Mesothelial cell of epicardium (in vitro differentiated cells): ENCODE measurements at places on chromosomes 16 and 17. TPM values are rescaled to one million over a fixed set of nuclear protein-coding genes. Genes with fewer than 3 reads are reported as not detected.

DNA sequence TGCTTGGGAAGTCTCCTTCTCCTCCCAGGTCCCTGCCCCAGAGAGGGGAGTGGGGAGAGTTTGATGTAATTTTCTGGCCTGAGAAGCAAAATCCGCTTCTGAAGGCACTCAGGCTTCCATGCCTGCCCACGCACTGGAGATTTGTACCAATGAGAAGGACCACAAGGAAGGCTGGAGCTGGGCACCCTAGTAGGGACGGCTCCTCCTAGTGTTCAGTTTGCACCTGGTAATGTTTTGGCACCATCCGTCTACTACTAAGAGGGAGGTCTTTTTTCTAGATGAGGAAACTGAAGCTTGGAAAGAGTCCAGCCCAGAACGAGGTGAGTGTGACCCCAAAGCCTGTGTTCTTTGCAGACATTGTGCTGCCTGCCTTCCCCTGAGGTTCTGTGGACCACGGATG, 83.6 kb upstream of the NLRP1 start:
- H3K36me3 ChIP-seq: no peaks in the 10 kb centered on the region
- H3K4me3 ChIP-seq: no peak overlapping the region
- H3K27ac ChIP-seq: no peak overlapping the region
- H3K4me1 ChIP-seq: no peaks in the 10 kb centered on the region

DNA sequence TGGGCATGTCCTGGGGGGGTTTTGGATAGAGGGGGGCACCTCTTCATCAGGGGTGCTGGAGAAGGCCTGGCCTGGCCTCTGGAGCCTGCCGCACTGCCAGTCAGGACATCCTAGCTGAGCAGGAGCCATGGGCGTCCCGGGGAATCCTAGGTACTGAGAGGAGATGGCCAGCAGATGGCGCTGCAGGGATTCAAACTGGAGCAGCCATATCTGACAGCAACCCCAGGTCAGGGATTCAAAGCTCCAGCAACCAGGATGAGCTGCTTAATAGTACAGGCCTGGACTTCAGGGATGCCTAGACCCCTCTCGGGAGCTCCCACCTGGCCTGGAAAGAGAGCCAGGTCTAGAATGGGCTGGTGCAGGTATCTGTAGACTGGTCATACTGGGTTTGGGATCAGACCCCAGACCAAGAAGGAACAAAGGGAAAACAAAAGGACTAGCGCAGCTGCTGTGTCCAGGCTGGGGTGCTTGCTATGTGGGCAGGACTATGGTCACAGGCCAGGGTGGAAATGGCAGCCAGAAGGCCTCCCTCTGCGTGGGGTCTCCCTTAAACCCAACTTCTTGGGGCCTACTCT, 306.9 kb upstream of the RBFOX1 start:
- no peaks in the 10 kb centered on the region for H3K27me3 ChIP-seq
- no peaks in the 10 kb centered on the region for H3K36me3 ChIP-seq
- H3K4me1 ChIP-seq: peaks cover 15% of the 10 kb centered on the region
- H3K27ac ChIP-seq: no peak overlapping the region
- H3K4me3 ChIP-seq: no peak overlapping the region

DNA sequence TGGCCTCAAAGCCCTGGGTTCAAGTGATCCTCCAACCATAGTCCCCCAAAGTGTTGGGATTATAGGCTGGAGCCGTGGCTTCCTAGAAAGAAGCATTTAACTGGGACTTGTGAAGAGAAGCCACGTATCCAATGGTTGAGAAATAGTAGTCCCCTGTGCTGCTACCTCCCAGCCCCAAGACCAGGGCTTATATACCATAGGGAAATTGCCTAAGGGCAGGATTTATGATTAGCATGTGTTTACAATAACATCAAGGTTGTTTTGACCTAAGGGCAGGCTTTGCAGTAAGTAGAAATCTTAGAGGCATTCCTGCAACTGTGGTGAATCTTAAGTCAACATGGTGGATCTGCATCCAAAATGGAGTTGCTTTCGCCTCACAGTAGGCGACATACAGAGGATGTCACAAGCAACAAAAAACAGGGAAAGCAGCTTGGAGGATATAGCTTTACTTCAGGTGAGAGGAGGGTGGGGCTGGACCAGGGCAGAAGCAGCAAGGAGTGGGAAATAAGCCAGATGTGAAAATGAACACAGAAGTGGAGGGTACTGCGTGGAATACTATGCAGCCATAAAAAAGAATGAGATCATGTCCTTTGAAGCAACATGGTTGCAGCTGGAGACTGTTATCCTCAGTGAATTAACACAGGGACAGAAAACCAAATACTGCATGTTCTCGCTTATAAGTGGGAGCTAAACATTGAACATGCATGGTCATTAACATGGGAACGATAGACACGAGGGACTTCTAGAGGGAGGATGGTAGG, 18.7 kb upstream of the NSMCE1 start:
- H3K4me1 ChIP-seq: no peaks in the 10 kb centered on the region
- H3K4me3 ChIP-seq: no peak overlapping the region
- no peak for DNase-seq

GRCh38 chr17:63693411-63694113, 6.4 kb downstream of the LIMD2 start:
- H3K36me3 ChIP-seq: peaks cover 7% of the 10 kb centered on the region
- H3K27me3 ChIP-seq: no peaks in the 10 kb centered on the region
- DNase-seq: no peak
- no peak overlapping the region for H3K4me3 ChIP-seq

- H3K4me1 ChIP-seq: peaks cover 3% of the 10 kb centered on the region
- DNase-seq: no peak
- H3K27ac ChIP-seq: no peak overlapping the region
- H3K36me3 ChIP-seq: no peaks in the 10 kb centered on the region
- H3K27me3 ChIP-seq: peaks cover 25% of the 10 kb centered on the region
These were observed 2.4 kb upstream of the MARVELD3 start for GRCh38 chr16:71623597-71623996.

GRCh38 chr16:81942007-81942601, 69.2 kb downstream of the SDR42E1 start:
- H3K27me3 ChIP-seq: no peaks in the 10 kb centered on the region
- no peaks in the 10 kb centered on the region for H3K36me3 ChIP-seq
- peaks cover 15% of the 10 kb centered on the region for H3K4me1 ChIP-seq
- H3K4me3 ChIP-seq: no peak overlapping the region

DNA sequence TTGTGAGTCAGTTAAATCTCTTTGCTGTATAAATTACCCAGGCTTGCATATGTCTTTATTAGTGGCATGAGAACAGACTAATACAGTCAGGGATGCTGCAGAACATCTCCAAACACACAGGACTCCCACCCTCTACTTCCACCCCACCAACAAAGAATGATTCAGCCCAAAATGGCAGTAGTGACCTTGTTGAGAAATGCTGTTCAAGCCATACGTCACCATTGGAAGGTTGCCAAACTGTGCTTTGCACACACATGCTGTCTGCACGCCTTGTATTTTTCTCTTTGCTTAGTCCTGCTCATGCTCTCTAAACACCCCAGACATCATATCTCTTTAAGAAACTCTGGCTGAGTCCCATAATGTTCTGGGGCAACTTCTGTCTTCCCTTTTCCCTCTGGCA, 589.6 kb downstream of the WWOX start:
- no peaks in the 10 kb centered on the region for H3K27me3 ChIP-seq
- no peaks in the 10 kb centered on the region for H3K36me3 ChIP-seq
- peak overlapping the region; percentile 32 for H3K27ac ChIP-seq
- H3K4me1 ChIP-seq: peaks cover 10% of the 10 kb centered on the region
- no peak for DNase-seq

DNA sequence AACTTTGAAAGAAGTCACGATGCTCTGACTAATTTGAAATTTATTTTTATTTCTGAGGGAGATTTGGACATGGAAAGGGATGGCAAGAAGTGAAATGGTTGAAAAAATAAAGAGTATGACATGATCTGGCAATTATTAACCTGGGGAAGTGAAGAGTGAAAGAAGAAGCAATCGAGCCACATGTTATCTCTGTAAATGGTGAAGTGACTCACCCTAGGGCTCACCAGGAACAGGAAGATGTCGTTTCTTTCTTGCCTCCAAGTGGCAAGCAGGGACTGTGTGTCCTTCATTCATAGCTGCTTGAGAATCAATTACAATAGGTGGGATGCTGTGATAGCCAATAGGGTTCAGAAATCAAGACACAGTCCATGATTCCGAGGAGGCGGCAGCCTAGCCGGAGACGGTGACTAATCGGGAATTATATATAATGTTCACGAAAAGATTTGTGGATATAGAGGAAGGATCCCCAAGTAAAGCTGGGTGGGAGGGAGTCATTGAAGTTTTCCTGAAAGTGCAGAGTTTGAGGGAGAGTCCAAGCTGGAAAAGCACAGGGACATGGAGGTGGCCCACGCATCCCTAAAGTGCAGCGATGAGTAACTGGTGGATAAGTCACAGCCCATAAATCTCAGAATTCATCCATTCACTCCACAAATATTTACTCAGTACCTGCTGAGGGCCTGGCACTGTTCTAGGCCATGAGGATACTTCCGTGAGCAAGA, 18.2 kb upstream of the KRT20 start:
- peaks cover 6% of the 10 kb centered on the region for H3K27me3 ChIP-seq
- no peak overlapping the region for H3K4me3 ChIP-seq
- H3K27ac ChIP-seq: no peak overlapping the region
- DNase-seq: no peak
- peaks cover 1% of the 10 kb centered on the region for H3K4me1 ChIP-seq
- H3K36me3 ChIP-seq: no peaks in the 10 kb centered on the region

DNA sequence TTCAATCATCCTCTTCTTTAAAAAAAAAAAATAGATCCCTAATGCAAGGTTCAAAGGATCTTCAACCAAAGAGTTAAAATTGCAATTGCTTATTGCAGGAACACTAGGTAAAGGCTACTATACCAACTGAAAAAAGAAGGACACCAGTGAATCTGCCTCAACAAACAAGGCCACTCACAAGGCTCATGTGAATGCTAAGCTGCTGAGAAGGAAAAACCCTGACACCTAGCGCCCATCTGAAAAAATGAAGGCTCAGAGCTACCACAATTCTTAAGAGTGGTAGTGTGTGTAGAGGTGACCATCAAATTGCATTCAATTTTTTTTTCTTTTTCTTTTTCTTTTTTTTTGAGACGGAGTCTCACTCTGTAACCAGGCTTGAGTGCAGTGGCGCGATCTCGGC, 201.6 kb upstream of the C17orf78 start:
- H3K4me3 ChIP-seq: no peak overlapping the region
- DNase-seq: no peak
- H3K27me3 ChIP-seq: no peaks in the 10 kb centered on the region
- peaks cover 3% of the 10 kb centered on the region for H3K4me1 ChIP-seq

GRCh38 chr17:9004132-9004960, 17.0 kb upstream of the NTN1 start:
- H3K4me1 ChIP-seq: peaks cover 11% of the 10 kb centered on the region
- DNase-seq: no peak
- H3K27me3 ChIP-seq: peaks cover 85% of the 10 kb centered on the region
- no peak overlapping the region for H3K27ac ChIP-seq

DNA sequence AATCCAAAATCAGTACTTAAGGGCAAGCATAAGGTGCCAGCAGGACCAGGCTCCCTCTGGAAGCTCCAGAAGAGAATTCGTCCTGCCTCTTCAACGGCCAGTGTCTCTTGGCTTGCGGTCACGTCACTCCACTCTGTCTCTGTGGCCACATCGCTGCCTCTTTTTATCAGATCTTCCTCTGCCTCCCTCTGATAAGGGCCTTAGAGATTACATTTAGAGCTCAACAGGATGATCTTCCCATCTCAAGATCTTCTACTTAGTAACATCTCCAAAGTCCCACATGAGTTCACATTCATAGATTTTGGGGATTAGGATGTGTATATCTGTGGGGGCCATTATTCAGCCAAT, 16.9 kb downstream of the MPG start:
- peaks cover 12% of the 10 kb centered on the region for H3K36me3 ChIP-seq
- H3K4me3 ChIP-seq: no peak overlapping the region
- H3K4me1 ChIP-seq: peaks cover 2% of the 10 kb centered on the region
- no peaks in the 10 kb centered on the region for H3K27me3 ChIP-seq

DNA sequence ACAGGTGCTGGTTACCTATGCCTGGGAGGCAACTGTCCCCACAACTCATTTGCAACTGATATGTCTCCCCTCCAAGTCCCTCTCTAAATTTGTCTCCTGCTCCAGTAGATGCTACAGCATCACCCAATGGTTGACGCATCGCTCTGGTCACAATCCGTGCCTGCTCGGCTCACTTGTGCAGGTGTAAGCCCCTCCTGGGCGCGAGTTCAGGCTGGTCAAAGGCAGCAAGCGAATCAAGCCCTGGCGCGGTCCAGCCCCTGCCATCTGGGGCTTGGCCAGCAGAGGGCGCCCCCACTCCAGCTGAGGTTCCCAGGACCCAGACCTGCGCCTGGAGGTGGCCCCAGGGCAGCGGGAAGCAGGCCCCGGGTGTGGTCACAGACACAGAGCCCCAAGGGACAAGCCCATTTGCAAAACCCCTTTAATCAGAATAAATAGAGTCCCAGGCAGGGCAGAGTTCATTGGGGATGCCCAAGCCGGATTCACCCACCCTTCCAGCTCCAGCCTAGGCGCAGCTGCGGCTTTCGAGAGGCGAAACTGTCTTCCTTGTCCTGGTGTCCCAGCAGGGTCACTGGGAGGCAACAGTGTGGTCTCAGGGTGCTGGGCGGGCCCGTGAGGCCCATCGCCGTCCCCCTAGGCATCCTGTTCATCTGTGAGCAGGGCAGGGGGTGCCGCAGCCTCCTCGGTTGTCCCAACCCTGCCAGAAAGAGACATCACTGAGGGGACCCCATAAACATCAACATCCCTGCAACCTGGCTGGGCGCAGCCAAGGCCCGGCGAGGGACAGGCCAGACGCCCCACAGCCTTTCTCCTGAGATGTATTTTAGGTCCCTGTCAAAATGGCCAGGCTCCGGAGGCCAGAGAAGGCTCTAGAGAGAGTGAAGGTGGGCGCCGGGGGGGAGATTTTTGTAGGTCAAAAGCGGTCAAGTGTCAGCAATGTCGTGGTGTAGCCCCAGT, 15.8 kb downstream of the TMC6 start:
- H3K27ac ChIP-seq: no peak overlapping the region
- no peak overlapping the region for H3K4me3 ChIP-seq
- H3K27me3 ChIP-seq: no peaks in the 10 kb centered on the region
- no peaks in the 10 kb centered on the region for H3K4me1 ChIP-seq

DNA sequence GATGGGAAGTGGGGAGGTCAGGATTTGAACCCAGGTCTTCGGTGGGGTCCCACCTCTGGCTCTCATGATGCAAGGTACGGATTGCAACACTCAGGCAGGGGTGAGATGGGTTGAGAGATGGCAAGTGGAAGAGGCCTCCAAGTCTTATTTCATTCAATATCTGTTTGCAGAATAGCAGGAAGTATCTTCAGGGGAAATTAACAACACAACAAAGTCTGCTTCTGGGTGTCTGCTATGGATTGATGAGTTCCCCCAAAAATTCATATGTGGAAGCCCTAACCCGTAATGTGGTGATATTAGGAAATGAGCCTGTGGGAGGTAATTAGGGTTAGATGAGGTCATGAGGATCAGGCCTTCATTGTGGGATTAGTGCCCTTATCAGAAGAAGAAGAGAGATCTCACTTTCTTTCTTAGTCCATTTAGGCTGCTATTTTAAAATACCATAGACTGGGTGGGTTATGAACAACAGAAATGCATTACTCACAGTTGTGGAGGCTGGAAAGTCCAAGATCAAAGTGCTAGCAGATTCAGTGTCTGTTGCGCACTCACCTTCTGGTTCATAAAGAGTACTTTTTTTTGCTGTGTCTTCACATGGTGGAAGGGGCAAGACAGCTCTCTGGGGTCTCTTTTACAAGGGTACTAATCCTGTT, 4.4 kb upstream of the CD300H start:
- no peak overlapping the region for H3K4me3 ChIP-seq
- H3K4me1 ChIP-seq: peaks cover 2% of the 10 kb centered on the region
- no peak overlapping the region for H3K27ac ChIP-seq
- no peak for DNase-seq
- no peaks in the 10 kb centered on the region for H3K36me3 ChIP-seq
- H3K27me3 ChIP-seq: peaks cover 23% of the 10 kb centered on the region

CIAO3 gene
- total RNA-seq: 39.9 to 46.0 TPM (median 45.1 TPM) in 3 replicates

MMP15 gene
- 16.2 to 17.8 TPM (median 16.3 TPM) in 3 replicates for total RNA-seq

JMJD8 gene
- total RNA-seq: 46.1 to 51.2 TPM (median 46.5 TPM) in 3 replicates

SLC46A1 gene
- 13.3 to 15.2 TPM (median 13.5 TPM) in 3 replicates for total RNA-seq

CPHXL2 gene
- total RNA-seq: not detected in 3 replicates

GJD3 gene
- total RNA-seq: 0.27 TPM in 1 of 3 replicates, not detected in the others

NME4 gene
- total RNA-seq: 252 to 258 TPM (median 253 TPM) in 3 replicates
